ENCODE measurements at places on chromosomes 1 and 21.

- DNase-seq: no peak
Measured at GRCh38 chr1:54859700-54860391, 27.1 kb downstream of the DHCR24 start.

- no peak for DNase-seq
Measured at GRCh38 chr1:22526098-22526497, 37.2 kb upstream of the EPHA8 start.

DNA sequence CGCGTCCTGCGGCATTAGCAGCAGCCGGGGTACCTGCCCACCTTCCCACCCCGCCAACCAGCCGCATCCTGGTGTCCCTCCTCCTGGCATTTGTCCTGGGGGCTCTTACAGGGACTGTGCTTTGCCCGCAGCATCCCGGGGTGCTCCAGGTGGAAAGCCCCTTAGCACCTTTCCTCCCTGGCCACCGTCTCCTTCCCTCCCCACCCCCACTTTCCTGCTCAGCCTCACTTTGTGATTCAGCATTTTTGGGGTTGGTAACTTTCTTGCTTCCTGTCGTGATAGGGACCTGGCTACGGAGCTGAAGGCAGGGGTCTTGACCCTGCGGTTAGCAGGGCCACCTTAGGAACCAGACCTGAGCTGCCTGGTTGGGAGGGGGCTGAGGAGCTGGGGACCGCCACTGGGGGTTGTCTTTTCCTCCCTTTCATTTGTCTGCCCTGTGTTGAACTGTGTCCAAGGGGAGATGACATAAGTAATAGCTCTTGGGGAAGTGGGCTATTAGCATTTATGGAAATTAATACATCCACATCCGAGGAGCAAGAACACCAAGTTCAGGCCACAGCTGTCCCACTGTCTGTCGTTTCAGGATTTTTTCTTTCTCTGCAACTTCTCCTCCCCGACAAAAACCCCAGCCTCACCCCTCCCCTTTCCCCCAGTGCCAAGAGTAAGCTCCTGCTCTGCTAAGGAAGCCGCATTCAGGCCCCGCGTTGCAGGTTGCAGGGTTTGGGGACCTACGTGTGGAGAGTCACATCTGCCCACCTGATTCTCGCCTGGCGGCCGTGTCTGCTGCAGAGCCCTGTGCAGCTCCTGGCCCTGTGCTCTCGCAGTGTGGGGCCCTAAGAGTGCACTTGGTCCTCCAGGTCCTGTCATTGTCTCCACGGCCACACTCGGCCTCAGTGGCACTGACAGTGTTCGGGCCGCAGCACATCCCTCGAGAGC lies 1.6 kb upstream of the NPHP4 start:
- DNase-seq: no peak

- DNase-seq: no peak
Measured at GRCh38 chr1:90936061-90936460, 85.8 kb downstream of the ZNF644 start.

DNA sequence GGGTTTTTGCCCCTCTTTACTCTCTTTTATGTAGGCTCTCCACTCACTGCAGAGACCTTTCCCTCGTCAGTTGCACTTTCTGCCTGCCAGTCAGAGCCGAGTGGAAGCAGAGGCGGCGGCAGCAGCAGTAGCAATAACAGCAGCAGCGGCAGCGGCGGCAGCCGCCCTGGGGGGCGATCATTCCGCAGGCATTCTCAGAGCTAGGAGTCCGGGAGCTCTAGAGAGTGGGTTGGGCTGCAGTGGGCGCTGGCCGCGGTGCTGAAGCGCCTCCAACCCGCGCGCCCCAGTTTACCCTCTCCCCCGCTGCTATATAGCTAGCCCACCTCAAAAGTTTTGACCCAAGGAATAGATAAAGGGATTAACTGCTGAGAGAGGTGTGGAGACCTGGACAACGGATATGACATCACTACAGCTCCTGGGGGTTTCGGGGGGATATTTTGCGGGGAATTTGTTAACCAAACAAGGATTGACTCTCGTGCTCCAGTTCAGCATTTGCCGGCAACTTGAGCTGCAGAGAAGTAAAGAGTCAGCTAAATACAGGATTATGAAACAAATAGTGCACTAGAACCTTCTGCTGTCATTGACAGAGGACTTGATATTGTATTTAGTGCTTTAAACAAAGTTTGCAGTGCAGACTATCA lies at the start of gene OLFM3:
OLFM3 (minus strand) TSS at position 102 of the 641 bp plus-strand sequence.
- no peak for DNase-seq

DNA sequence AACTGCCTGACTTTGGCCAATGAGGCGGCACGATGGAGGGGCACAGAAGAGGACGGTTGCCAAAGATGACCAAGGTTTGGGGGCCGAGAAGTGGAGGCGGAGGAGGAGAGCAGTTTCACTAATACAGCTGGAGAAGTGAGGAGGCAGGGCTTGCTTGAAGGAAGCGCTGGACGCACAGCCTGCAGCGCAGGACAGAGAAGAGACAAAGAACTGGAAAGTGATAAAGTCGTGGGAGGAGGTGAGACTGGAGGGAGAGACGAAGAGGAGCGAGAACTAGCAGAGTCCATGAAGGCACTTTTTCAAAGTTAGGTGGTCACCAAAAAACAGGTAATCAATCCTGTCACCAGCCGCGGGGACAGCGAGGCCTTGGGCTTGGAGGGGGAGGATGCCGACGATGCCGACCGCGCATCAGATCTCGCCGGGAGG lies 771 bp downstream of the PACC1 start:
- peak; percentile 69 for DNase-seq

DNA sequence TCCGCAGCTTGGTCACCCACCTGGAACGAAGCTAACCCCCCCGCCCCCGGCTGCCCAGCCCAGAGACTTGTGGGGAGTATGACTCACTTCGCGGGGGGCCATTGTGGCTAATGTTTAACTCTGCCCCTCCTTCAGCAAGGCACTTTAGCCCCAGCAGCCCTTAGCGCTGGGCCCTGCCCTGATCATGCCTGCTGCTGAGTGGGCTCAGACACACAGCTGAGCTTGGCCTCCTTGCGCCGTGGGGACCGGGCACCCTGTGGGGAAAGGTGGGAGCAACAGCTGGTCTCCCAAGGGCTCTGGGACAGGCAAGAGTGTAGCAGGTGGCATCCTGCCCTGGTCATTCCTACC lies 6.3 kb upstream of the LAD1 start:
- no peak for DNase-seq

DNA sequence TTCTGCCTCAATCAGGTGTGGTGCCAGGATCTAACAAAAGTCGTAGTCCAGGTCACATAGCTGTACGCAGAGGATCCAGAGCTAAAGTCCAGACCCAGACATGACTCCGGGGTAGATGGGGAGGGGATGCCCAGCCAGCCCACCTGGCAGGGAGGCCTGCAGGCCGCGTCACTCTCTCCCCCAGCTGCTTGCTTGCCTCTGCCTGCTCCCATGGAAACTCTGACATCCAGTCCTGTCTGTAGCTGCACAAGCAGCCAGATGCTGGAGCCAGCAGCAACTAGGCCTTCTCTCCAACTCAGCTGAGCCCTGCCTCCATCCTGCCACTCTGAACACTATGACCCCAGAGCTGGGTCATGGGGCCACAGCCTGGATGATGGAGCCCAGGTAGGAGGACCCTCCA lies 8.1 kb downstream of the COL8A2 start:
- DNase-seq: no peak

DNA sequence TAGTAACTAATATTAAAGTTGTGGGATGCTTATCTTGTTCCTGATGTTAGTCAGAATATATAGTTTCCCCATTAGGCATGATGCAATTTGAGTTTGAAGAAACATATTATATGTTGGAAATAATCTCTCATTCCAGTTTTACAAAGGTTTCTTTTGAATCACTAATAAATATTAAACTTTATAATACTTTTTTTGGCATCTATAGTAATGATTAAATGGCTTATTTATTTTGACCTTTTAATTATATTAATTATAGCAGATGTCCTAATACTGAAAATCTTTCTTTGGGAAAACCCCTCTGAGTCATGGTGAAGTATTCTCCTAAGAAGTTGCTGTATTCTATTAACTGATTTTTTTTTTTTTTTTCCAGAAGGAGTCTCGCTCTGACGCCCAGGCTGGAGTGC lies 28.5 kb upstream of the PTGS2 start:
- DNase-seq: no peak

- DNase-seq: peak; percentile 80
Measured at GRCh38 chr1:37995751-37996345, 6.0 kb upstream of the SF3A3 start.

DNA sequence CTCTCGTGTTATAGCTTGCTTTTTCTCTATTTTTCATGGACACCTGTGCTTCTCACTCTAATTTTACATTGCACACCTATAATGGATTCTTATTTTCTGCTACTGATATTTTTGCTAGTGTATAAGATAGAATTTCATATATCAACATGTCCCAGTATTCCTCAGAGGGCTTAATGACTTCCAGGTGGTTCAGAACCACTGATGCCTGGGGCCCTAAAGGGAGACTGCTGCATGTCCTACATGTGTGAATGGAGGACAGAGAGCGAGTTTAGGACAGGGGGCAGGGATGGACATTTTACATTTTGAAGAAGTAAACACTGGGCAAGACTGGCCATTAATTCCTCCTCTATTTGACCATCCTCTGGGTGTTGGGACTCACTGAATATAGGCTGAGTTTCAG lies 100.6 kb downstream of the DISC1 start:
- no peak for DNase-seq

- no peak for DNase-seq
Measured at GRCh38 chr21:45374826-45375455, 30.0 kb upstream of the COL18A1 start.

DNA sequence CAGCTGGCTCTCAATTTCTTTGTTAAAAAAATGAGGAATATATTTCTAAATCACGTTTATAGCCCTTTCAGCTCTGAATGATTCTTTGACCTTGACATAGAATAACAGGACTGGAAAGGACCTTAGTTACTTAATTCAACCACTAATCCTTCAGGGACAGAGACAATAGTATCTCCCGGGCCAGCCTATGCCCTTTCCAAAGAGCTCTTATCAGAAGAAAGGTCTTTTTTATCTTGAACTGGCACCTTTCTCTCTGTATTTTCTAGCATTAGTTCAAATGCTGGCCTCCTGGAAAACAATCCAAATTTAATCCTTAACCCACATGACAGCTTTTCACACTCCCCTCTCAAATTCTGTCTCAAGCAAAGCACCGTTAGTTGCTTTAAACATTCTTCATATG lies 44.8 kb upstream of the FBXO28 start:
- no peak for DNase-seq

DNA sequence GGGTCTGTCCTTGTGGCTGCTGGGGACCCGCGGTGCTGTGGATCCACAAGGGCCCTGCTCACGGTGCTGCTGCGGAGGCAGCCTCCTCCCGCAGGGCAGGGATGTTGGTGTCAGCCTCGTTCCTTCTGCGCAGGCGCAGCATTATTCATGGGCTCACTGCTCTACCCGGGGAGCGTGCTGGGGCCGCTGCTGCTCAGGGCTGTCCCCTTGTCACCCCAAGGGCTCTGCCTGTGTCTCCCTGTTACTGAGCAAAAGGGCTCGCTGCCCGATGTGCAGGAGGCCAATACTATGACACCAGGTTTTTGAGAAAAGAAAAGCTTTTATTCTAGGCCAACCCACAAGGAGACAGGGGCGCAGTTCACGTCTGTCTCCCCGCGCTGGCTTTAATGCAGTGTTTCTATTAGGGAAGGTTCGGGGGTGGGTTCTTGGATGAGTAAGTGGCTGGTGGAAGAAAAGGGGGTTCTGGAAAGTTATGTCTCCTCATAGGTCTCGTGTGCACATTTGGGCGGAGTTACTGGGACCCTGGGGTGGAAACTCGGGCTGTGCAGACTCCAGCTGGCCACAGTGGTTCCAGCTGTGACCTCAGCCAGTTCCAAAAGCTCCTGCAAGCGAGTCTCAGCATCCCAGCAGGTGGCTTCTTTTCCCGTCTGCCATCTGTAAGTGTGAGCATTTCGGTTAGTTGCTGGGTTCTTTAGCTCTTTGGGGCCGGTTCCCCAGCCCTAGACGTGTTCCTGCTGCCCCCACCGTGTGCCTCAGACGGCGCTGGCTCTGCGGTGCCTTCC lies 40.8 kb upstream of the LRRC3 start:
- no peak for DNase-seq

GRCh38 chr1:117001254-117001927 lies at the start of gene CD101:
TSS of gene CD101 (plus strand) at chr1:117001760. CDS start at chr1:117001818, 58 bp downstream.
- DNase-seq: no peak

- no peak for DNase-seq
Measured at GRCh38 chr1:102531036-102531435, 534.3 kb upstream of the OLFM3 start.

- no peak for DNase-seq
Measured at GRCh38 chr21:33618407-33618806, 23.1 kb downstream of the CRYZL1 start.

DNA sequence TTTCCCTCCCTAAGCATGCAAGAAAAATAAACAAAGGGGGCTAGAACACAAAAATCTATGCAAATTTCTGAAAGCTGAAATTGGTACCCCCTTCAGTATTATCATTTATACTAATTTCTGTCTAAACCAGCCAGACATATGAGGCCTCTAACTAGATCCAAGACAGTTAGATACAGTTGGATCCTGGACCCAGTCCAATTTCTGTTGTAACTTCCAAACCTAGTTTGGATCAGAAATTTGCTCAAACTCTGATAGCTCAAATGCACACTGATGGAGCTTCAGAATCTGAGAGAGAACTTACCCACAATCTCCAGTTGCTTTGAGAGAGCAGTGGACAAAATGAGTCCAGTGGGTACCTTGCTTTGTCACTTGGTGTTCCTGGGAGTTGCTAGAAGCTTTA lies 11.9 kb downstream of the CEP350 start:
- DNase-seq: no peak

DNA sequence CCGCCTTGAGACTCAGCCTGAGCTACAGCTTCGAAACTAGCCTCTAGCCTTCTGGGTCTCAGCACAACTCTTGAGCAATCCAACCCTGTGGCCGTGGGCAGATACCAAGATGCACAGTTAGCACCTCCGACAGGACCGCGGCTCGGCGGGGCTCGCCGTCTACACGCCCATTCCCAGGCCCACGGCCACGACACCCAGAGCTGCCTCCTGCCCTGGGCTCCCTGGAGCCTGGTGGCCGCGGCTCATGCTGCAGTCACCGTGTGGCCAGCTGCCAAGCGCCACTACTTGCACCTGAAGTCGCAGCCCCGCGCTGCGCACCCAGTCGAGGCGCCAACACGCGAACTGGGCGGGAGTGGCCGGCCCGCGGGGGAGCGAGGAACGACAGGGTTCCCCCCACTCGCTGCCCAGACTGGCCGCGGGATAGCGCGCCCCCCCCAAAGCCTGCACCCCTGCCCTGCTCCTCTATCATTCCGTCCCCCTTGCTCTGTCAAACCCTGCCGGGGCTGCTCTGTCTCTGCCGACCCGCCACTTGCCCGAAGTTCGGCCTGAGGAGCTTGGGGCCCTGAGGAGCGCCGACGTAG lies 729 bp upstream of the CDCA8 start:
- DNase-seq: peak; percentile 25

DNA sequence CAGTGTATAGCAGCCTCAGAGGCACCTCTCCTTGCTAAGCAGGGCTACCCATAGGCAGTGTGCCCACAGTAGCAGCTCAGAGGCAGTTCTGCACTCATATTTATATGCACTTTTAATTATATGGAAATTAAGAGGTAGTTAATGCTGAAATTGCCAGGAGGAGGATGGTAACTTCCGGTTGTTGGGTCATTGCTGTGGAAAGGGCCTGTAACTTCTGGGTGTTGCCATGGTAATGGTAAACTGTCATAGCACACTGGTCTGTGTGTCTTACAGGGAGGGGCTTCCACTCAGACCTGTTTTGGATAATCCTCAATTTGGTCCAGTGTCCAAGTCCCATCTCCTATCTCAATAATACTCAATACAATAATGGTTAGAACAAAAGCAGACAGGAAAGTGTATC lies 7.6 kb downstream of the CFH start:
- no peak for DNase-seq

GRCh38 chr1:22127248-22127647 lies 15.6 kb downstream of the WNT4 start:
- DNase-seq: no peak

- DNase-seq: no peak
Measured at GRCh38 chr1:58854576-58854975, 70.7 kb upstream of the JUN start.

GRCh38 chr1:8458607-8459006 lies 140.7 kb downstream of the SLC45A1 start:
- DNase-seq: no peak
